Stimulated activated CD8-positive, alpha-beta memory T cell treated with anti-CD3 and anti-CD28 coated beads, Interleukin-7, amount 100 ng/mL, for 24 hours (primary cell): ENCODE measurements at places on chromosomes 6 and 20.

- no peak for DNase-seq
Measured at GRCh38 chr20:14986026-14986655, 648.7 kb upstream of the FLRT3 start.

GRCh38 chr20:45781391-45781931, 10.2 kb downstream of the WFDC3 start:
- DNase-seq = no peak

DNA sequence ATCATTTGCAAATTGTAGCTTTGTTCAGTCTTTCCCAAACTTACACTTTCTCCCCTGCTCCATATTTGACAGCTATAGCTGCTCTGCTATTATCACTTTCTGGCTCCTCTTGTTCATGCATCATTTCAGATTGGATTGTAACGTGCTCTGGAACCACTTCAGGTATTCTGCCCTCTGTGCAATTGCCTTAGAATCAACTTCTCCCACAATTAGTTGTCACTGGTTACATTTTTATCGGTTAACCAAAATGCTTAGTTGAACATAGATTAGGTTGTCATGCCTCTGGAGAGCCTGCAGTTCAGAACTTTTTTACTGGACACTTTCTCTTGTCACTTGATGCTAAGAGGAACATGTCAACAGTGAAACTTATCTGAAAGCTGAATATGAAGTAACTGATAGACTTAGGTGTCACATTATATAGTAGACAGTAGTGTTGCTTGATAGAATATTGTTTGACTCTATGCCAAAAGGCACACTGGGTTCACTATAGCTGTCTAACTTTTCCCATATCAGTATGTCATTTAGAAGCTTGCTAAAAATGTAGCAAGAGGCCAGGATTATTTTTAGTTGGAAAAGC, 127.7 kb upstream of the PTPRK start:
- no peak for DNase-seq

DNA sequence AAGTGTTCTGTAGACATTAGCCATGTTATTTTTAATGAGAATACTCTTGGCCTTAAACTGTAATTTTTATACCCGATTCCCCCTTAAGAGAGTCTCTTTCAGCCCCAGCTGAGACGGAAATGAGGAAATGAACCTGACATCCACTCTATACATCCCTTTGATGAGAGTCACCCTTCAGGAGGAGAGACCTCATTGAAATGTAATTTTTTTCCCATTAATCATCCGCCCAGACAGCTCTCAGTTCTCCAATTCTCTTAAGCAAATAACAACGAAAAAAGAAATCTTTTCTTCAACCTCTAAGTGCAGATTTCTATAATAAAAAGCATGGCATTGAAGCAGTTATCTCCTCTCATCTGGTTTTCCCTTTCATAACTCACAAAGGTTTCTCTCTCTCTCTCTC, 243.8 kb upstream of the PMEPA1 start:
- no peak for DNase-seq

- DNase-seq = no peak
Measured at GRCh38 chr20:10637563-10637962, 36.2 kb downstream of the JAG1 start.

GRCh38 chr20:13139459-13140150, 81.5 kb upstream of the ISM1 start:
- no peak for DNase-seq
